ENCODE measurements at places on chromosomes 3 and 15. TPM values are rescaled to one million over a fixed set of nuclear protein-coding genes. Genes with fewer than 3 reads are reported as not detected.

The FBXL22 gene
- 1.4 TPM for total RNA-seq

The TLNRD1 gene
- 8.1 TPM for total RNA-seq

The CLDN1 gene
- 3.0 TPM for total RNA-seq

The CHRNA5 gene
- total RNA-seq: 7.6 TPM

The CCDC33 gene
- total RNA-seq: 1.6 TPM

The REC114 gene
- not detected for total RNA-seq

The NECTIN3 gene
- total RNA-seq: 78.0 TPM

The COL7A1 gene
- 3.5 TPM for total RNA-seq

The SKOR1 gene
- 0.69 TPM for total RNA-seq

The UBL7 gene
- 34.6 TPM for total RNA-seq

The GOLGA8J gene
- 0.23 TPM for total RNA-seq

The NOX5 gene
- 0.23 TPM for total RNA-seq

The DLEC1 gene
- 3.0 TPM for total RNA-seq
